NCI-H524 treated with DMSO at 0.1 percent for 48 hours (cell line): ENCODE measurements at places on chromosomes 3 and 15.

- DNase-seq, result no peak
Observed at GRCh38 chr3:97712919-97713318, 51.6 kb upstream of the ARL6 start.

DNA sequence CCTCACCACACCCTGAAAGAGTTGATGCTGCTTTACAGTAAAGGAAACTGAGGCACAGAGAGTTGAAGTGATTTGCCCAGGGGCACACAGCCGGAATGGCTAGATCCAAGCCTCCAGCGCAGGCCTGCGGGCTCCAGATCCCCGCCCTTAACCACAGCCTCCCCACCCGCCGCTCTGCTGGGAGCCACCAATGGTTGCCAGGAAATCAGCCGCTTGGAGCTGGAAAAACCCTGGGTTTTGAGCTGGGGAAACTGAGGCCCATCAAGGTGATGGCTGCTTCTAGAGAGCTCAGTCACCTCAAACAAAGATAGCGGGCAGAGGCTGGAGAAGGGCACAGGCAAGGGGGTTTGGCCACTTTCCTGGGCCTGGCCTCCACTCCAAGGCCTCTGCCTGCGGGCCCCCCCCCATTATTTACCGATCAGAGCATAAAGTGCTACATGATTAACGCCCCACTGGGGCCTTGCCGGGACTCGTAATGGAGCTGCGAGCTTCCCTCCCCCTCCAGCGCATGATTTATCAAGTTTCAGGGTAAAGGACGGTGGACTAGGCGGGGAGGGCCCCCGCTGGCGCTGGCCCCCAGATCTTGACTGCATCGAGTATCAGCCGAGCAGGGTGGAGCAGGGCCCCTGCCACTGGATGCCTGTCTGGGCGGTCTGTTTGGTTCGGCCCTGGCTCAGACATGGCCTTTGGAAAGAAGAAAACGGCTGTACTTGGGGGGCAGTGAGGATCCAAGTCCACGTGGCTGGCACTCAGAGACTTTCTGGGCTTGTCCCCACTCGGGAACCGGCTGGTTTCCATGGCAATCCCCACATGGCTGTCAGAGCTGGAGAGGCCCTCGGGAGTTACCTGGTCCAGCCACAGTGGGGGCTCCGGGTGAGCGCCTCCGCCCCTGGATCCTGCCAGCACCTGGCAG, 9.1 kb downstream of the PLXND1 start:
- no peak for DNase-seq

- DNase-seq, result no peak
Observed at GRCh38 chr3:99637368-99638111, 854 bp upstream of the COL8A1 start.

- DNase-seq, result no peak
Observed at GRCh38 chr15:67807836-67808235, 17.5 kb upstream of the SKOR1 start.

DNA sequence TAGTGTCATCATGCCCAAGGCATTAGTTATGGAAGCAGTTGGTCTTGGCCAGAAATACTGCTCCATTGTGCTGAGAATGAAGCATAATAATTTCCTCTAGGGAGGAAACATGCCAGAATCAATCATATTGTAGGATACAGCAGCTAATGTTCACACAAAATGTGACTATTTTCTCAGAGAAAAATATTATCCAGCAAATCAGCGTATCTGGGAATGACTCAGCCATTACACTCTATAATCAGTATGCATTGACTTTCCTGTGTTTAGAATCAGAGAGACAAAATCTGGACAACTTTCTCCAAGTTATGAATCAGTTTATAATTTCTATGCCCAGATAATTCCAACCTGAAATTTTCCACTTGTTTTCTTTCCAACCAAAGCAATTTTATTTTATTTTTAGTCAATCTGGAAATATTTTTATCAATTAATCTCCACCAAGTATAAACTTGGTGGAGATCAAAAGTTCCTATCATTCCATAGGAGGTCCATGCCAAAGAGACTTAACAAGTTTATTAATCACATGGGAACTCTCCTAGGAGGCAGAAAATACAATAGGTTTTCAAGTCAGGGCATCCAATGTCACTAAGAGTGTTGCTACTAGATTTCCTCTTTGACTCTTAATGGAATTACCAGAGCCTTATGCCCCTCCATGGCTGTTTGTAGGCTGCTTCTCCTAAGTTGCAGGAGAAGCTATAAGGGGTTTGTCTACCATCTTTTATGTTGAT, 36.4 kb downstream of the SUCNR1 start:
- no peak for DNase-seq

DNA sequence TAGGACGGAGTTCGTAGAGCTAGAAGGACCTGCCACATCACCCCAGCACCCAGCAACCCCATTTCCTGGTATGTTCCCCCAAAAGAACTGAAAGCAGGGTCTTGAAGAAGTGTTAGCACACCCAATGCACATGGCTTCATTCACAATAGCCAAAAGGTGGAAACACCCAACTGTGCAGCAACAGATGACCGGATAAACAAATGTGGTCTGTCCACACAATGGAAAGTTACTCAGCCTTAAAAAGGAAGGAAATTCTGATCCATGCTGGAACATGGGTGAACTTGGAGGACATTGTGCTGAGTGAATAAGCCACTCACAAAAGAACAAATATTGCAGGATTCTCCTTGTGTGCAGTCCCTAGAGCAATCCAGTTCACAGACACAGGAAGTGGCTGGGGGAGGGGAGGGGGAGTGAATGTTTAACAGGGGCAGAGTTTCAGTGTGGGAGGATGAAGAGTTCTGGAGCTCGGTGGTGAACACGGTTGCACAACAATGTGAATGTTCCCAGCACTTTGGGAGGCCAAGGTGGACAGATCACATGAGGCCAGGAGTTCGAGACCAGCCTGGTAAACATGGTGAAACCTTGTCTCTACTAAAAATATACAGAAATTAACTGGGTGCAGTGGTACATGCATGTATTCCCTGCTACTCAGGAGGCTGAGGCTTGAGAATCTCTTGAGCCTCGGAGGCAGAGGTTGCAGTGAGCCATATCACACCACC, 157.5 kb downstream of the NUP210 start:
- DNase-seq, result no peak

DNA sequence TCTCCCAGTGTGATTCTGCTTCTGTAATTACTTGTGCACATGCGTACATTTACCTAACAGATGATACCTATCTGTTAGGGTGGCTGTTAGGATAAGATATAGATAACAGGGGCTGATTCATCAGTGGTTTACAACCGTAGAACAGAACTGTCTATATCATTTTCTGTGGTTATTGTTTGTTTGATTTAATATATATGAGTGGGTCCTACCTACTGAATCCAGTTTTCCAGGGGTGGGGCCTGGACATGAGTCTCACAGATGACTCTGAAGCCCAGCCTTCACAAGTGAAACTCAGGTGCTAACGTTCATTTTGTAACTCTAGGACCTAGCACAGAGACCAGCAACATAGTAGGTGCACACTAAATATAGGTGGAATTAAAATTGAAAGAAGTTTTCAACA, 10.4 kb upstream of the ACAP2 start:
- no peak for DNase-seq

- DNase-seq, result no peak
Observed at GRCh38 chr3:166291186-166291955, 454.1 kb upstream of the BCHE start.

GRCh38 chr3:123660141-123660675, 75.4 kb upstream of the HACD2 start:
- no peak for DNase-seq

- no peak for DNase-seq
Observed at GRCh38 chr15:82303956-82304777, 41.5 kb downstream of the SAXO2 start.

DNA sequence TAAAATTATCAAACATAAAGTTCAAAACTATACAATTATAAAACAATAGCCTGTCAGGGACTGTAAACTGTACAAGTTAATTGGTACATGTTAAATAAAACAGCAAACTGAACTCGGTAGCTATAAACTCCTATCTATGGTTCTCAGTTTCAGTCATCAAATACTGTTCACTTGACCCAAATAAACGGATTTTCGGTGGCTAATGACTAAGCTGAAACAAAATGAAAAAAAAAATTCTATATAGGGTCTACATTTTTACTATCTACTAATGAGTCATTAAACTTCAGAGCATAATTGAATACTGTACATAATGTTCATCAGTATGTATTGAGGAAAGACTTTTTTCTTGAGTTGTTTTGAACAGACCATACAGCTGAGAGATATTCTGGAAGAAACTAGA, 6.6 kb downstream of the PROK2 start:
- DNase-seq, result no peak

DNA sequence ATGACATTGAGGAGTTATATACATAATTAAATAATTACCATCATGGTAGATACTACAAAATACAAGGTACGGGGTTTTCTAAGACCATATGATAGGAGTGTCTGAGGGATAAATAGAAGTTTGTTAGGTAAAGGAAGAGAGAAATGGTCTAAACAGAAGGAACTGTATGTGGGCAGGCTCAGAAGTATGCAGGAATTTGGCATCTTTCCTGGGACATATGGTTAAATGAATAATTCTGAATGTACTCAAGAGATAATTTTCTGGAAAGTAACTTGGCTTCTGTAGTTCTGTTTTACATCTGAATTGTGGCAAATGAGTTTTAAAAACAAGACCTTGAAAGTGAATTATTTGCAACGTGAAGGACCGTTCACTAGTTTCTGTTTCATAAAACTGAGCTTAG, 17.5 kb downstream of the LMCD1 start:
- no peak for DNase-seq

DNA sequence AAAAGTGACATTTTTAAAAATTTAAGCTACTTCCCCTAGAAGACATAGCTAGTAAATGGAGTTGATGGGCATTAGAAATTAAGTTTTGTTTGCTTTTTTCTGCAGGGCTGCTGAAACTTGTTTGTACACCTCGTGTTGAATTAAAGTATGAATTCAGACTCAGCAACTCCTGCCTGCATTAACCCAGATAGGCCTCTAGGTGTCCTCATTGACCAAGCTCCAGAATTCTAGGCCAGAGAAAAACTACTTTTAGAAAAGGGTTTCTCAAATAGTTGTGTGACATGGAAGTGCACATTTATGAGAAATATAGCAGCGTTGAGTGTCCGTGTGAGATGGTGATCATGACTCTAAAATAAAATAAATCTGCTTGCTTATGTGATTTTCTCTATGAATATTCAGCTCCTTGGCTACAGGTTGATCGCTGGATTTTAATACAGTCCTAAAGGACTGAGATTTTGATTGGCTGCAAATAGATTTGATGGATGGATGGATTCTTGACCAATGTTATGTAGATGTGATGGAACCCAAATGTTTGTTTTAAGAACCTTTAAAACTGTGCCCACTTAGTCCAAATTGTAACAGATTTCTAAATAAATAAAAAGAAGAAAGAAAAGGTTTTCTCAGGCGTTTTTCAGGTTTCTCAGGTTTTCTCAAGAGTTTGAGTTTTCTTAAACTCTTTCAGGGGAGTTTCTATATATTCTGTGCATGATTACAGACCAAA, 39.4 kb upstream of the LMOD3 start:
- DNase-seq, result no peak

GRCh38 chr3:103918336-103918735, 1448.4 kb upstream of the ALCAM start:
- peak; percentile 98 for DNase-seq

DNA sequence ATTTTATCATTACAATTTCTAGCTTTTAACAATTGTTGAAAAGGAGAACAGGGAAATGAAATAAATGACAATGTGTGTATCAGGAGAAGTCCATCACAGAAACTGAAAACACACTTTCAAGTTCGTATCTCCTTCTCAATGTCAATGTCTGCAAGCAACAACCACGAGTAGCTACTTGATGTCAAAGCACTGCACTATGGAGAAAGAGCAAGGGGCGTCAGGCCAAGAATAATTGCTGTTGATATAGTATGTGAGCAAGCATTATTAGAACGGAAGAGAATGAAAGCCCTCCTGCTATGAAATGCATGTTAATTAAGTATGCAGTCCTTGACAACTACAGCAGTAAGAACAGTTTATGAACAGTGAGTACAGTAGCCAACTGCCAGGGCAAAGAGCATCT, 1250.1 kb downstream of the ZPLD1 start:
- no peak for DNase-seq

GRCh38 chr15:70111203-70112073, 13.7 kb upstream of the TLE3 start:
- peak; percentile 93 for DNase-seq

GRCh38 chr15:55222588-55222987, 25.8 kb upstream of the RSL24D1 start:
- no peak for DNase-seq

GRCh38 chr3:69014022-69014580, 617 bp upstream of the EOGT start:
- DNase-seq, result no peak

DNA sequence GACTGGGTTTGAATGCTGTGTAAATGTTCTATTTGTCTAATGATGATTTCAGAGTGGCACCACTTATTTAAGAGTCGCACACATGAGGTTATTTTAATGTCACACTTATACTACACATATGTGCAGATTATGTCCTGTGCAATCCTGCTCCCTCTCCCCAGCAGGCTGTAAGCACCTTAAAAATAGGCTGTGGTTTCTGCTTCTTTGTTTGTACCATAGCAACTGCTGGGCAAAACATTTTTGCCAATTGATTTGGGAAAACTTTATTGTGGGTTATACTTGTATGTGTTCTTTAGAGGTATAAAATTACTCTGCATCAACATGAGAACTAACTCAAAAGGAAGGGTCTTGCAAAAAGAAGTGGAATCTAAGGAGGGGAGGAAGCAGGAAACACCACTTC, 318.5 kb downstream of the NTRK3 start:
- DNase-seq, result no peak

DNA sequence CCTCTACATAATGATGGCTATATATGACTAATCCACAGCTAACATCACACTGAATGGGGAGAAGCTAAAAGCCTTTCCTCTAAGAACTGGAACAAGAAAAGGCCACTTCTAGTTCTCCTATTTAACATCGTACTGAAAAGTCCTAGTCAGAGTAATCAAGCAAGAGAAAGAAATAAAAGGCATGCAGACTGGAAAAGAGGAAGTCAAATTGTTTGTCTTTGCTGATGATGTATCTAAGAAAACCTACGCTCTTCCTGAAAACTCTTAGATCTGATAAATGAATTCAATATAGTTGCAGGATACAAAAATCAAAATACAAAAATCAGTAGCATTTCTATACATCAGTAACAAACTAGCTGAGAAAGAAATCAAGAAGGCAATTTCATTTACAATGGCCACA, 116.9 kb downstream of the TP63 start:
- no peak for DNase-seq

- no peak for DNase-seq
Observed at GRCh38 chr3:45124956-45125355, 21.2 kb downstream of the CDCP1 start.

DNA sequence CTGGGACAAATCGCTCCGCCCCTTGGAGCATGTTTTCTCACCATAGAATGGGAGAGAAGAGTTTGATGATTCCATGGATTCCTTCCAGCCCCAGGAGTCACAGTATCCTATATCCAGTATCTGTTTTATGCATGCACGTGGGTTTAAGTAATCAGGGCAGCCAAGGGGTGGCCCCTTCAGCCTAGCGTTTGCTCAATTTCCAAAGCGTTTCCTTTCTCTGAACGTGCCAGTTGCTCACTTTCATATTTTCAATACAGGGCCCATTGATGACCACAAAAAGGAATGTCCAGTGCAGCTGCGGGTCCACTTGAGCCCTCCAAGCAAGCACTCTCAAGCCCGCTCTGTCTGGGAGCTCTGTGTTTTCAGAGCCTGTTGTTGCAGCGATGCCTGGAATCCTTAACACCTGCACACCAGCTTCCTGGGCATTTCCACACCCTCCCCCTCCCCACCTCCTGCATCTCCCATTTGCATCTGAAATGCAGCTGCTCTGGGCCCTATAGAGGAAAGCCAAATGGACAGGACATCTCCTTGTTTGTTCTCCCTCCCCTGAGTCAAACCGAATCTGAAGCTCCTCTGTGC, 164.3 kb upstream of the LPP start:
- DNase-seq, result no peak

GRCh38 chr3:81492040-81492439, 269.4 kb downstream of the GBE1 start:
- no peak for DNase-seq
